Transverse colon (tissue), 4 donors: ENCODE measurements at places on chromosomes 5 and 9.

- no peak for DNase-seq
Measured at GRCh38 chr9:107390778-107391177, 98.8 kb downstream of the KLF4 start.

- no peak for DNase-seq
Measured at GRCh38 chr5:171975262-171975876, 31.1 kb downstream of the FBXW11 start.

GRCh38 chr9:126114850-126115460 lies 211.7 kb upstream of the MVB12B start:
- DNase-seq: no peak

- no peak for DNase-seq
Measured at GRCh38 chr5:37582202-37582601, 203.1 kb downstream of the WDR70 start.

DNA sequence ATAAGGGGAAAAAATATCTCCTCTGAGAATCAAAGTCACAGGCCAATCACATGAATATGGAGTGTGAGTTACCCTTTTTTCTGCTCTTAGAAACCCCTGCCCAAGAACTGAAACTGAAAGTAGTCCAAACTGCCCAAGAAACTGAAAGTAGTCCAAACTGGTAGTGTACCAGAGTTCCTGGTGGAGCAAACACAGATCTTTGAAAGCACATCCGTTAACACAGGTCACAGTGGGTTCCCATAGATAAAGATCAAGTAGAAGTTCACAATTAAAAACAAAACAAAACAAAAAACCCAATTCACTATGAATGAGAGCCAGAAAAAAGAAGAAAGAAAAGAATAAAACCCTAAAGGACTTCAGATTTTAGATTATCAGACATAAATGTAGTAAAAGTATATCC lies 332.4 kb upstream of the EFNA5 start:
- no peak for DNase-seq

- no peak for DNase-seq
Measured at GRCh38 chr5:83556190-83556589, 84.6 kb downstream of the VCAN start.

- DNase-seq: no peak
Measured at GRCh38 chr9:130765137-130766020, 69.7 kb upstream of the ABL1 start.

- no peak for DNase-seq
Measured at GRCh38 chr5:85132269-85132668, 747.6 kb upstream of the EDIL3 start.

DNA sequence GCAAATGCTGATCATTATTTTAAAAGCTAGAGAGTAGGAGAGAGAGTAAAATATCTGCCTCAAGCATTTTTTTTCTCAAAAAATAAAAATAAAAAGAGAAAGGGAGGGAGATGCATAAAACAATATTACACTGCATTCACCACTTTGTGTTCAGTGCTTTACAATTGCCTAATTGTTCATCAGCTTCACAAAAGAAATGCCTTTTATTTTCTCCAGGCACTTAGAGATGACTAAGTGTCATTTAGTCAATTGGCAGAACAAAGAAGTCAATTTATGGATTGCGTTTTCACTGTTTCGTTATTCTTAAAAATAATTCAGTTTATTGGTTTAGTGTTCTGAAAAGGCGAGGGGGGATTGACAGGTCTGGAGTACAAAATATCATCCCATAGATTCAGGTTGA lies 232.5 kb upstream of the CCNH start:
- DNase-seq: no peak

- peak; percentile 75 for DNase-seq
Measured at GRCh38 chr5:140261403-140262171, 41.3 kb downstream of the PFDN1 start.

GRCh38 chr9:126985870-126986498 lies 71.4 kb downstream of the RALGPS1 start:
- DNase-seq: peak; percentile 82

DNA sequence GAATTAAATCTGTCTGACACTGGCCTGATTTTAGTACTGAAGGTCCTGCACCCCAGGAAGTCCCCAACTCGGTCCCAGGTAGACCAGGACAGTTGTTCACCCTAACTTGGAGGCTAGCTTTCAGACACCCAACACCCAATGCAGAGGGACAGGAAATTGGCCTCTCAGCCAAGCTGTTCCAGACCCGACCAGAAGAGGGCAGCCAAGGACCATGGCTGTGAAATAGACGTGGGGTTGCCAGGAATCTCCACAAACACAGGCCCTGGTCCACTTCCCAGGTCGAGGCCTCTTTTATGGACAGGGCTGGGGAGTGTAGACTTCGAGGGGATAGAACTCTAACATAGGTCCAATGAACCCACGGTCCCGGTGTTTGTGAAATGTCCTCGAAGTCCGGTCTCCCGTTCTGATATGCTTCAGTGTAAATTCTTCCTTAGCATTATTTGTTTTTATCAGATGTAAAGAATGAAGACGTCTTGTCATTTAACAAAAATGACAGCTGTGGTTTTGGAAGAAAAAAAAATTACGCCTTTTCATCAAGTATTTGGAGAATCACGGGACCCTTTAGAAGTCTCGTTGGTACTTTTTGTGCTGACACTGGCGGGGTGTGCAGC lies 260.3 kb upstream of the ADAMTS16 start:
- DNase-seq: peak; percentile 70

DNA sequence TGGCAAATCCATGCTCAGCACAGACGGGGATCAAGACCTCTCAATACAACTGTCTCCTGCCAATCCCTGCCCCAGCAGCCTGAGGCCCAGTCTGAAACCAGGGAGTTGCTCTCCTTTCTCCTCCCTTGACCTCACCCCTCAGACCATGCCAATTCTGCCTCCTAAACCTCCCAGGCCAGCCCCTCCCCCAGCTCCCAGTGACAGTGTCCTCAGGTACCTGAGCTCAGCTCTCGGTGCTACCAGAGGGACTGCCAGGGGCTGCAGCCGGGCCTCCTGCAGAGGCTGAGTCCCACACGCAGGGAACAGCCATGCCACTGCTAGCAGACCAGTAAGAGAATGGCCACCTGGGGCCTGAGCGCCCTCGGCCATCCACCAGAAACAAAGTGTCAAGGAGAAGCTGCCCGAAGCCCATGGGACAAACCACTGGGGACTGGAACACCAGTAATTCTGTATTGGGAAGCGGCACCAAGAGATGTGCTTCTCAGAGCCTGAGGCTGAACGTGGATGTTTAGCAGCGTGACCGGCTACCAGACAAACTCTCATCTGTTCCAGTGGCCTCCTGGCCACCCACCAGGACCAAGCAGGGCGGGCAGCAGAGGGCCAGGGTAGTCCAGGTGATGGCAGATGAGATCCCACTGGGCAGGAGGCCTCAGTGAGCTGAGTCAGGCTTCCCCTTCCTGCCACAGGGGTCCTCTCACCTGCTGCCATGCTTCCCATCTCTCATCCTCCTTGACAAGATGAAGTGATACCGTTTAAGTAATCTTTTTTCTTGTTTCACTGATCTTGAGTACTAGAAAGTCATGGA lies 557 bp upstream of the IL3 start:
- DNase-seq: peak; percentile 2

DNA sequence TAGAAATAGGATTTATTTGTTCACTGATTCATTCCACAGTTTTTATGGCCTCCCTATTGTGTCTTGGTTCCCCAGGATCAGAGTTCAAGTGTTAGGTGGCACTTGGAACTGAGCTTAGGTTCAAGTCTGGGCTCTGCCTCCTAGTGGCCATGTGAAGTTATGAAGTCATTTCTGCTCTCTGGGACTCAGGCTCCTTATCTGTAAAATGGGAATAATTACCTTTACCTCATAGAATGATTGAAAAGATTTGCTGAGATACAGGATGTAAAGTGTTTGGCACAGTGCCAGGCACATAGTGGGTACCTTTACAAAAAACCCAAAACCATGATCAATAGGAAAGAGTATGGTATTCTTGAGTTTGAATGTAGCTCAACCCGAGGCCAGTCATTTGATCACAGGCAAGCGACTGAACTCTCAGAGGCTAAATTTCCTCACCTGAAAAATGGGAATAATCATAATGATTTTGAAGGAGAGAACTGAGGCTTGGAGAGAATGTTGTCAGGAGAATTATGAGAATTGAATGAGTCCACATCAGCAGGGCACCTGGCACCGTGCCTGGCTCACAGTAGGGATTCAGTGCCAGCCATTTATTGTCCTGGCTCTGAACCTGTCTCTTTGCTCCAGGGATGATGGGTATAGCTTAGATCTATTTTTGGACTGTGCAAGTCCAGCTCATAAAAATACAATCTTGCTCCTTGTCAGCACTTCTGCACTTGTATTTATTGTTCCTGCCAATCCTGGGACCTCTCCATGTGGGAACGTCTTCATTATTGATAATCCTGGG lies 10.8 kb downstream of the NSG2 start:
- no peak for DNase-seq

DNA sequence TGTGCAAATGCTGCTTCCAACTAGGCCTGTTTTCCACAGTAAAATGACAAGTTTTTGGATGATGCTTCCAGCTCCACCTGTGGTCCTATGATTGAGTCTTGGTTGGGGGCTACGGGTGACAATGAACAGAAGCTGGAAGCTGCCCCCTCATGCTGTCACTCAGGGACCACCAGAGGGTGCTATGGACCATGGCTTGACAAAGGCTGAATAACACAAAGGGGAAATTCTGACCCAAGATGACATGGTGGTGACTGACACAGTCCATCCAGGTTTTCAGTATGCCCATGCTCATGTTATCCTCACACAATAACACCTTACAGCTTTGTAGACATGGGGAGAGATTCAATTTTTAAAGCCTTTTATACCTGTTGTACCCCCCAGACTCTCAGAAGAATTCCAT lies 23.9 kb upstream of the SAP30L start:
- DNase-seq: no peak

GRCh38 chr5:112865128-112865527 lies 4.0 kb downstream of the SRP19 start:
- DNase-seq: no peak

DNA sequence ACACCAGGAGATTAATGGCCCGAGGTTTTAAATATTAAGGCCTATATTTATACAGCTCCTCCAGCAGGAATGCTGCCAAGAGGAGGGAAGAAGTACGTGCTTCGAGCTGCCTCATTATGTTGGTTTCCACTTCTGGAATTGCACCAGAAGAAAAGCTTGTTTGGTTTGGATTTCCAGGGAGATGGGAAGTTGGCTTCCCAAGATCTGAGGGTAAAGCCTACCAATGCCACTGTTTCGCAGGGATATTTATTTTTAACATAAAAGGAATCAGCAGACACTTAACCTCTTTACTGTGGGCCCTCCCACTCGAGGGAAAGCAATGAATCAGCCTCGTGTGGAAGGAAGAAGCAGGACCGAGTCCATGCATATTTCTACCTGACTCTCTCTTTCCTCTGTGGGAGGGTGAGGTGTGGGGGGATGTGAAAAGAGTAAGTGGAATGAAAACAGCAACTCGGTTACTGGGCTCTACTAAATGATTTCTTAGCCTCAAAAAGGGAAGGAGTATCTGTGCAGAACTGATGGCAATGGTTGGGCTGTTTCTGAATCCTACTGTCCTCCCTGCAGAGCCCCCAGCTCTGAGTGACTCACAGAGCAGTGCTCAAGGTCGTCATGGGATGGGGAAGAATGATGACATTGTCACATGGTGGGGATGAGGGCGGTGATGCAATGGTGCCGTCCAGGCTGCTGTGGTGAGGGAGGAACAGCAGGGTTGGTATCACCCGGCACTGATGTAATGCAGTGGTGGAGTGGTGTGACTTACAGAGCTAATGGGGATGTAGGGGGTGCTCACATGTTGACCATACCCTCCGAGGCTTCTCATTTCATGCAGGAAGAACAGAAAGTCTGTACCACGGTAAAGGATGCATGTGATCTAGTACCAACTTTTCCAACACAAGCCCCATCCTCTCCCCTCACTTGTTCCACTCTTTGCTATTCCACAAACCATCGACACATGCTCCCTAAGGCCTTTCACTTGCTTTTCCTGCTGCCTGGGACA lies 215.0 kb upstream of the PANK3 start:
- DNase-seq: no peak
